ENCODE measurements at places on chromosomes 12 and 14.
A peak's percentile ranks its signal among the peaks of the same experiment; 100 is the strongest.

GRCh38 chr14:29035134-29035533, 268.5 kb downstream of the FOXG1 start:
- no peak for DNase-seq

GRCh38 chr14:22656226-22656625, 12.1 kb upstream of the OR6J1 start:
- DNase-seq: no peak

DNA sequence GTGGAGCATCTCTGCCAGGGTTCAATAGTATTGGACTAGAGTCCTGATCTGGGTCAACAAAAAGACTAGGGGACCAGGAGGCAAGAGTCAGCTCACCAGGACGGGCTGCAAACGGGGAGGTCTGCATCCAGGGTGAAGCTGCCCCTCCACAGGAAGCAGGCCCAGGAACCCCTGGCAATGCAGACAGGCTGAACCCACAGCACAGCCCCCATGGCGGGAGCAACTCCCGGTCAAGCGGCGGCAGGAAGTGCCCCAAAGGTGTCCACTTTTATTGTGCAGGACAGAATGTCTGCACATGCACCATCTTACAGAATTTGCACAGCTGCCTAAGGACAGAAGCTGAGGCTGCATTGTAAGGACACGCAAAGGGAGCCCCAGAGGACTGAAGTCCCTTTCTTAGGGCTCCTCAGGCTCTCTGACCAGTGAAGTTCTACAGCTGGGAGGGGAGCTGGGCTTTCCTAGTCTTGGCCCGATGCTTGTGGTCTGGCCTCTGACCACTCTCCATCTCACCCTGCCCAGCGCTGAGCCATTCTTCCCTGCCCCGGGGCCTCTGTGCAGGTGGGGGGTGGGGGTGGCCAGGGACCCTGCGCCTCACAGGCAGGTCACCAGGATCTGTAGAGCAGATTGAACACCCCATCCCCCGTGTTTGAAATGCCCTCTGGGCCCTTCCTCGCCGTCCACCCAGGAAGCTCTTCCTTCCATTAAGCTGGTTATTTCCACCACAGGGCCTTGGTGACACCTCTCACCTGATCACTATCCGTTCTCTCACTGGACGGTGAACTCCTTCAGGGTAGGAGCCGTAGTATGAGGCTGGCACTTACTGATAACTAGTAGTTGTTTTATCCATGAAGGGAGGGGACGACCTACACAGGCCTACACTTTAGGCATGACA, 75.9 kb downstream of the NINJ2 start:
- DNase-seq: no peak

GRCh38 chr14:91398707-91399106, 18.9 kb downstream of the CCDC88C start:
- no peak for DNase-seq

- peak; percentile 37 for DNase-seq
Measured at GRCh38 chr14:22882529-22883172, 371 bp upstream of the REM2 start.

- no peak for DNase-seq
Measured at GRCh38 chr12:103908877-103909276, 21.3 kb upstream of the HSP90B1 start.

DNA sequence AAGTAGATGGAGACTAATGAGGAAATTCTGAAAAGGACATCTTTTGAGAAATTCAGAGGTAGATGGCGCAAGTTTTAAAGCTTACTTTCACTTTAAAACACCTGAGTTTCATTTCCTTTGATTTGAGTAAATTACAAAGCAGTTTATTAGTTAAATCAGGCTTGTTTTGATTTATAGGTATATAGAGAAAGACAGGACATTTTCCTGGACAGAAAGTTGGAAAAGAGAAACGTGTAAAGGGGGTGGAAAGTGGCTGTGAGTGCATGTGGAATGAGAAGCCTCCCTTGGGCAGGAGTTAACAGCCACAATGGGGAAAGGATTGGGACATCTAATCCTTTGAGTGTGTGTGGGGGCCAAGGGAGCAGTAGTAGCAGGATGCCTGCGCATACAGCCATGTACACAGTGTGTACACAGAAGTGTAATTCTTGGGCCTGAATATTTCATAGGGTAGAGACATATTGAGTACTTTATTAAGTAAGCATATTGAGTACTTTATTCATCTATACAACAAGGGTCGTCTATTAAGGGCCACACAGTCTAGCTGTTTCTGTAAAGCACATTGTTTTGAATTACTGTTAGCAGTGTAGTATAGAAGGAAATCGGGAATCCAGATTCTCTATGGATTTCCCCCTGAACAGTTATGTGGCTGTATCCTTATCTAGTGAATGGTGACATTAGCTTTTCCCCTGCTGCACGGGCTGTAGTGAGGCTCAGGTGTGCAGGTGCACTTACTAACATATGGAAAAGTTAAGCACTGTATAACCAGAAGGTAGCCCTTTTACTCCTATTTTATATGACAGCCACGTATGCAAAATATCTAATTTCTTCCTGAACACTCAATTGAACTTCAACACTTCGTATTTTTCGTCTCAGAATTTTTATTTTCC, 19.1 kb downstream of the MARK3 start:
- DNase-seq: no peak

- no peak for DNase-seq
Measured at GRCh38 chr12:43235721-43236120, 316.3 kb downstream of the ADAMTS20 start.

DNA sequence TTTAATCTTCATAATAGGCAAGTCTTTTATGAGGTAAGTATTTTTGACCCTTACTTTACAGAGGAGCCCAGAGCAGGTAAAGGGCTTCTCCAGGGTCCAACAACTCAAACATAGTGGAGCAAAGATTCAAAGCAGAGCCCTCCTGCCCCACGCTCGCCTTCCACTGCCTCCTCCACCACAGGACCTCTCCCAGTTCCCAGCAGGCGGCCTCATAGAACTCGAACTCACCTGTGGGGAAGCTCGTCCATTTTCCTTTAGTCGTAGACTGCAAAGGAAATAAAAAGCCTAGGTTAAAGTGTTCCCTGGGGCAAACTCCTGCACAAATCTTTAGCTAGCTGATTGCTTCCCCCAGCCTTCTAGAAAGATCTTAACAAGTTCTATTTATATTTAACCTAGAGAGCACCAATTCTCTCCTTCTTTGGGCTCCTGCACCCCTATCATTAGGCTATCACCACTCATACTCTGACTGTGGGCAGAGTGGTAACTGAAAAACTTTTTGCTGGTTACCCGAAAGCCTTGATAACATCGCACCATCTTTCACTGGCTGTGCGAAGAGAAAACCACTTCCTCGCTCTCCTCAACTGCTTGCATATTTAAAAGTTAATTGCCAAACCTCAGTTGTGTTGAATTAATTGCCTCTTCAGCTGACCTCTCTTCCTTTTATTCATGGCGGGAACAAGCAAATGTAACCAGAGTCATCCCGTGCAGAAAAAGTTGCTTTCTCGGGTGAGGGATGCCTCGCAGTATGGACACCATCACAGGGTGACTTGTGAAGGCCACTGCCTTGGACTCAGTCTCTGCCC, 299.6 kb downstream of the DPF3 start:
- DNase-seq: peak; percentile 34

- no peak for DNase-seq
Measured at GRCh38 chr12:30826276-30826675, 71.5 kb upstream of the CAPRIN2 start.

DNA sequence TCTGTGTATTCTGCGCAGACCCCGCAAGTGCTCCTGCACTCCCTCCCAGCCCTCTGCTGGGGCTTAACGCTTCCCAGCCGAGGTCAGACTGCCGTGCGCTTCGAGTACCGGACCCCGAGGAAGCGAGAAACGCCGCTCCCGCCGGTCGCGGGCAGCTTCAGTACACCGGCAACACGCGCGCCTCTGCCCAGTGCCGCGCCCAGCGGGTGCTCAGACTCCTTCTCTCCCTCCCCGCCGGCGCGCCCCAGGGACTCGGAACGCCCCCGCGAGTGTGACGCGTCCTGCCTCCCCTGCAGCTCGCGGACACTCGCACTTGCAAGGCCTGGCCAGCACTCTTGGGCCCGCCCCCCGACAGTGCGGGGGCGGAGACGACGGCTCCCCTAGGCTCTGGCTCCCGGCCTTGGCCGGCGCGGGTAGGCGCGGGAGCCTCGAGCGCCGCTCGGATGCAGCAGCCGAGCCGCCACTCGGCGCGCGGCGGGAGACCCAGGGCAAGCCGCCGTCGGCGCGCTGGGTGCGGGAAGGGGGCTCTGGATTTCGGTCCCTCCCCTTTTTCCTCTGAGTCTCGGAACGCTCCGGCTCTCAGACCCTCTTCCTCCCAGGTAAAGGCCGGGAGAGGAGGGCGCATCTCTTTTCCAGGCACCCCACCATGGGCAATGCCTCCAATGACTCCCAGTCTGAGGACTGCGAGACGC, at the start of gene PTGER2:
TSS of gene PTGER2 (plus strand) at position 410 of the 692 bp plus-strand sequence. CDS start at position 647, 237 bp downstream.
- DNase-seq: peak; percentile 79

DNA sequence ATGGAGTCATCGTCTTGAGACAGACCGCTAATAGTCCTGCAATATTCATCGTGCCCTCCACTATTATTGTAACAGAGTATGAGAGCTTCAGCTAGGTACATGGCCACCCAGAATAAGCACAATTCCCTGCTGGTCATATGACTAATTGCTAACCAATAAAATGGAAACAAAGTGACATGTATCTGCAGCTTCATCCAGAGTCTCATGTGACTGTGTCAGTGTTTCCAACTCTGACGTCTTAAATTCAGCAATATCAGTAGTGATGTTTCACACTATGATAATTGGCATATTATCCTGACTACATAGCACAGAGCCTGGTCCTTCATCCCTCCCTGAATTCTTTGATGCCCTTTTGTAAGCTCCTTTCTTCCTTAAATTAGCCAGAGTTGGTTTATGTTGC, 167.4 kb downstream of the RPS29 start:
- DNase-seq: no peak

DNA sequence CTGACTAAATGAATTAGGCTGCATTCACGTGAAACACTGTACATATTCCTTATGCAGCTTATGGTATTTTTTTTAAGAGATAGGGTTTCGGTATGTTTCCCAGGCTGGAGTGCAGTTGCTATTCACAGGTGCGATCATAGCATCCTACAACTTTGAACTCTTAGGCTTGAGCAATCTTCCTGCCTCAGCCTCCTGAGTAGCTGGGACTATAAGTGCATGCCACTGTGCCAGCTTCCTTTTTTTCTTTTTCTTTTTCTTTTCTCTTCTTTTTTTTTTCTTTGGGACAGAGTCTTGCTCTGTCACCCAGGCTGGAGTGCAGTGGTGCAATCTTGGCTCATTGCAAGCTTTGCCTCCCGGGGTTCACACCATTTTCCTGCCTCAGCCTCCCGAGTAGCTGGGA, 35.8 kb upstream of the SPPL3 start:
- DNase-seq: no peak

DNA sequence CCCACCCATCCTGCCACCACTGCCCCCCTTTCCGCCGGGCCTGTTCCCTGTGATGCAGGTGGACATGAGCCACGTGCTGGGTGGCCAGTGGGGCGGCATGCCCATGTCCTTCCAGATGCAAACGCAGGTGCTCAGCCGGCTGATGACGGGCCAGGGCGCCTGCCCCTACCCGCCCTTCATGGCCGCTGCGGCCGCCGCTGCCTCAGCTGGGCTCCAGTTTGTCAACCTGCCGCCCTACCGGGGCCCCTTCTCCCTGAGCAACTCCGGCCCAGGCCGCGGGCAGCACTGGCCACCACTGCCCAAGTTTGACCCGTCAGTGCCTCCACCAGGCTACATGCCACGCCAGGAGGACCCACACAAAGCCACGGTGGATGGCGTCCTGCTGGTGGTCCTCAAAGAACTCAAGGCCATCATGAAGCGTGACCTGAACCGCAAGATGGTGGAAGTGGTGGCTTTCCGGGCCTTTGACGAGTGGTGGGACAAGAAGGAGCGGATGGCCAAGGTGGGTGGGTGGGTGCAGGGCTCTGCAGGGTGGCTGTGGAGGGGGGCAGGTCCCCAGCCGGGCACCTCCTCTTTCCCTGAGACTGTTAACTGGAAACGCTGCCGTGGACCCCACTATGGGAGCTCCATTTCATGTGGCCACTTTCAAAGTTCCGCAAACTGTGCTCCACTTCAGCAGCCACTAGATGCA, 10.8 kb downstream of the SETD1B start:
- no peak for DNase-seq

DNA sequence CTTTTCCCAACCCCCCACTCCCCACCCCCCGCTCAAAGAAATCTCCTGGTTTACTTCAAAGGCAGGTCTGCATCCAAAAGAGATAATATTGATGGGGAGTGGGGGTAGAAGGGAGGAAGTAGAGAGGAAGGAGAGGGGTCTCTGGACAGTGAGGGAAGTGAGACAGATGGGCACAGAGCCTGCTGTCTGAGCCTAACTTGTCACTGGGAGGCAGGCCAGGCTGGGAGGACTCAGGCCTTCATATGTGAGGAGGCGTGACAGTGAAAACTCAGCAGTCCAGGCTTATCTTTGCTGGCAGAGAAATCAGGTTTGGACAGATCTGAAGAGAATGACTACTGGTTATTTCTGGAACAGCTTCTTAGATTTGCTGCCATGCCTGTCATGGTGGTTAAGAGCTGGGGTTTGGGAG, 192.3 kb downstream of the NUAK1 start:
- no peak for DNase-seq

DNA sequence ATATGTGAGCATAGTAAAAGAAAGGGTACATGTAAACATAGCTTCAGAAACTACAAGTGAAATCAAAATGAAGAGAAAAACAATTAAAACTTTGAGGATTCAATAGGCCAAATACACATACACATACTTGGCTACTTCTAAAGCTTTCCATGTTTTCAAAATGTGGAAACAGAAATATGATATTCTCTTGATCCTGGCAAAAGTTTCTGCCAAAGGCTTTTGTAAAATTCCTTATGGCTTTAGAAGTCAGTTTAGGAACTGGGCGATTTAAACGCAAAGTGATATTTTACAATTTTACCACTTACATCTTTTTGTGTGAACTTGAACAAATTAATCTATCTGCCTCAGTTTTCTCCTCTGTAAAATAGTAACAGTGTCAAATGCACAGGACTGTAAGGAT, 756.4 kb downstream of the C12orf50 start:
- no peak for DNase-seq

DNA sequence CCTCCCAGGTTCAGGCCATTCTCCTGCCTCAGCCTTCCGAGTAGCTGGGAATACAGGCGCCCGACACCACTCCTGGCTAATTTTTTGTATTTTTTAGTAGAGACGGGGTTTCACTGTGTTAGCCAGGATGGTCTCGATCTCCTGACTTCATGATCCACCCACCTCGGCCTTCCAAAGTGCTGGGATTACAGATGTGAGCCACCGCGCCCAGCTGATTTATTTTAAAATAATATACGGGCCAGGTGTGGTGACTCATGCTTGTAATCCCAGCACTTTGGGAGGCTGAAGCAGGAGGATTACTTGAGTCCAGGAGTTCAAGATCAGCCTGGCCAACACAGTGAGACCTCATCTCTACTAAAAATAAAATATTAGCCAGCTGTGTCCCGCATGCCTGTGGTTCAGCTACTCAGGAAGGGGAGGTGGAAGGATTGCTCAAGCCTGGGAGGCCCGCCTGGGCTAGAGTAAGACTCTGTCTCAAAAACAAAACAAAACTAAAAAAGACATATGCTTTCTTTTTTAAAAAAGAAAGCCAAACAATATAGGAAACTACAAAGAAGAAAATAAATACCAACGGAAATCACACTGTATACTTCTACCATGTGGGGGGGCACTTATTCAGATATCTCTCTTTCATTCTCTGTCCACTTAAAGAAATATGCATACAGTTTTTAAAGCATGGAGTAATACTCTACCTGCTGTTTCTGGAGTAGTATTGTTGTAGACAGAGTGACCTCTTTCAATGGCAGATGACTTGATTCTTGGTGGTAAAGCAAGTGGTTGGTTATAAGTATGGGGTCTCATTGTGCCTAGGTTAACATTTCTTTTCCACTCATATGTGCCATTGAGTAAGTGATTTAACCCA, 930 bp upstream of the MIA2 start:
- no peak for DNase-seq

- DNase-seq: no peak
Measured at GRCh38 chr12:96988919-96989318, 81.9 kb downstream of the NEDD1 start.
